ENCODE measurements at places on chromosomes 3 and 15.

- no peak for DNase-seq
Measured at GRCh38 chr15:99092554-99093172, 12.2 kb upstream of the SYNM start.

GRCh38 chr3:183212096-183212495 is 41.0 kb upstream of the B3GNT5 start:
- DNase-seq, result no peak

DNA sequence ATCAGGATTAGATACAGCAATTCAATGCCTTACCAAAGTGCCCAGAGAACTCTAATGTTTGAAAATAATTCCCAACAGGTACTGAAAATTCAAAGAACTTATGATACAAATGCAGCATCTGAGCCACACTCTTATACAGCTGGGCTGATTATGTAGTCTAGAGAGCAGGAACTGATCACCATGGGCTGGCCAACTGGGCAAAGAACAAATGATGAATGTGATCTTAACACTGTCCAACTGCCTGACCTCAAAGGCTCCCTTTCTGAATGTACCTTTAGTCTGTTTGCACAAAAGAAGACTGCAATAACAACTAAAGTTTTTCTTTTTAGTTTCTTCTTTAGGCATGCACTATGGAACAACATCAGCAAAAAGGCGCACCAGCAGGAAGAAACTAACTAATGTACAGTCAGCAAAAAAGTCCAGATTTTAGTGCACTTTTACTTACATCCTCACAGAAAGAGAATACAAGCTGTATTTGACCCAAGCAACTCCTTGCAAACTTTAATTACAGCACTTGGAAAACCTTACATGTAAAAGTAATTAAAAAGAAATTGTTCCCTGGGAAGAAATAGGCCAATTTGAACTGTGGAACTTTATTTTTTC is 1095.1 kb downstream of the IGSF11 start:
- no peak for DNase-seq

DNA sequence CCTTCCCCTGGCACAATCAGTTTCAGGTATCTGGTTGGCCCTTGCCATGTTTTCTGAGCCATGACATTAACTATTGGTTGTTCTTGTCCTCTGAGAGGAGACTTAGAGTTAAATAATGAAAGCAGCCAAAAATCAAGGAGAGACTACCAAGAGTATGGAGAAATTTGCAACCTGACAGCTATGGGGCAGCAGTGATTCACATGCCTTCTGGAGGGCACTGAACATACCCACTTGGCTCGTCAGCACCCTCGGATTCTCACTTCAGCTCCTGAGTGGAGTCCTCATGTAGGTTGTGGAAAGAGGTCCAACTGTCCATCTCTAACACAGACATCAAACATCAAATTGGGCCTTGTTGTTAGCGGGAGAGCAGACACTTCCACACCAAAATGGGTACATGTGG is 265.6 kb downstream of the EBLN2 start:
- DNase-seq, result no peak

DNA sequence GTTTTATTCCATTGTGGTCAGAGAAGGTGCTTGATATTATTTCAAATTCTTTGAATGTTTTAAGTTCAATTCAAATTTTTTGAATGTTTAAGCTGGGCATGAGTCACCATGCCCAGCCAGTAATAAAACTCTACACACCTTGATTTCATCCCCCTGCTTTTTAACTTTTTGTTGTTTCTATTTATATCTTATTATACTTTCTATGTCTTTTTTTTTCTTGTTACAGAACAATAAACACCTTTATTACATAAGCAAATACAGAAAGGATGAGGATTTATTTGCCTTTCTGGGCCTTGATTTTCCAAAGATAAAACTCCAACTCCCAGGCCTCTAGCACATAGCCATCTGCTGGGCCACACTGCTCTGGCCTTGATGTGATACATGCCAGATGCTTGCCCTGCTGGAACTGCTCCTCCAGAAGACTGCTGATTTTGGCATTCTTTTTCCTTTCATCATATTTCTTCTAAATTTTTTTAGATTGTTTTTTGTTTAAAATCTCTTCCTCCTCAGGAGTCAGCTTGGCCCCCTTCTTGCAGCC is 14.0 kb downstream of the DNAH12 start:
- no peak for DNase-seq

GRCh38 chr15:42154212-42154941 is 2.1 kb downstream of the PLA2G4F start:
- no peak for DNase-seq

DNA sequence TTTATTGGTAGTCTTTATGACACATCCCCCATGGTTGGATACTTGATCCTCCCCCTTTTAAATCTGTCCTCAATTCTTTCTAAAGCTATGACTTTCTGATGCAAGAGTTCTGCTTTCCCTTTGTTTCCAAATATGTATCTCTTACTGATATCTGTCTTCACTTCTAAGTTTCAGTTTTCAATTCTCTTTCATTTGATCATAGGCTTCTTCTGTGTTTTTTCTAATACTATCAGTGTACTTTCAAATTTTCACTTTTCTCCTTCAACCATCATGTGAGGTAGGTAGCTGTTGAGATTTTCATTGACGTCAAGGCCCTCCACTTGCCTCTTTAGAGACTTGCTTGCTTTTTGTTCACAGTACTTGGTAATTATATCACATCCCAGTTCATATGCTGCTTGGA is 436.5 kb downstream of the CNTN4 start:
- no peak for DNase-seq

GRCh38 chr3:70753572-70753971 is 441.1 kb upstream of the MDFIC2 start:
- no peak for DNase-seq

All from cortex of kidney (tissue), 1 donor.